Mammary epithelial cell (primary cell): ENCODE measurements at places on chromosomes 16 and 17. TPM values are rescaled to one million over a fixed set of nuclear protein-coding genes. Genes with fewer than 3 reads are reported as not detected.

- peak; percentile 71 for DNase-seq
These were observed 8.0 kb downstream of the SMG6 start for GRCh38 chr17:2295575-2295974.

- peak; percentile 34 for DNase-seq
These were observed 7.4 kb downstream of the RNF112 start for GRCh38 chr17:19418251-19418992.

- no peak for DNase-seq
These were observed 33.7 kb downstream of the GINS3 start for GRCh38 chr16:58425756-58426494.

- DNase-seq: no peak
These were observed 4.0 kb downstream of the SRCIN1 start for GRCh38 chr17:38601539-38602351.

GRCh38 chr17:8609910-8610309 is 20.6 kb downstream of the MYH10 start:
- DNase-seq: no peak

- DNase-seq: no peak
These were observed 1.8 kb upstream of the CDC42EP4 start for GRCh38 chr17:73313526-73314127.

DNA sequence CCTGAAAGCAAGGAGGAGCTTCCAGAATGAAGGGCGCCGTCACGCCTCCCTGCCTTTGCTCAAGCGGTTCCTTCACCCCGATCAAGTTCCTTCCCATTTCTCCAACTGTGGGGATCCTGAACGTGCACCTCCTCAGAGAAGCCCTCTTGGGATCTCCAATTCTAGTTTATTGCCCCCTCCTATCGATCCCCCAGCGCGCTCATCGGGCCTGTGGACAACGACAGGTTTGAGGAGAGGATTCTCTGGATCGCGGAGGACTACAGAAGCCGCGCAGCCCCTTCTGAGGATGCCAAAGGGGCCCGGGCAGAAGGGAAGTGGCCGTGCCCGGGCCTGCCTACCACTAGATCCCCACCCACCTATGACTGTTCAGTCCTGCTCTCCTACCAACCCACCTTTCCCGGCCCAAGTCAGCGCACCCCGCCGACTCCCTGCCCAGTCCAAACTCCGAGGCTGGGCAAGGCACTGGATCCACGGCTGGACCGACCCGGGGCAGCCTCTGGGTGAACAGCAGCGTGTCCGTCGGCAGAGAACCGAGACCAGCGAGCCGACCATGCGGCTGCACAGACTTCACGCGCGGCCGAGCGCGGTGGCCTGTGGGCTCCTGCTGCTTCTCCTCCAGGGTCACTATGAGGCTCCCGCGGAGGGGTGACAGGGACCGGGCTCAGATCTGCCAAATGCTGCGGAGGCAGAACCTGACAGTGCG is 12.8 kb upstream of the CES3 start:
- peak; percentile 68 for DNase-seq

- DNase-seq: no peak
These were observed 2.7 kb downstream of the CBFA2T3 start for GRCh38 chr16:88974080-88974915.

GRCh38 chr16:79328402-79329165 is 272.0 kb downstream of the MAF start:
- DNase-seq: no peak

Gene CD79B
- polyA plus RNA-seq: 0.73 TPM

GRCh38 chr16:8253718-8254117 is 336.6 kb downstream of the TMEM114 start:
- no peak for DNase-seq

- DNase-seq: no peak
These were observed 13.2 kb downstream of the TRPV3 start for GRCh38 chr17:3544365-3544764.

DNA sequence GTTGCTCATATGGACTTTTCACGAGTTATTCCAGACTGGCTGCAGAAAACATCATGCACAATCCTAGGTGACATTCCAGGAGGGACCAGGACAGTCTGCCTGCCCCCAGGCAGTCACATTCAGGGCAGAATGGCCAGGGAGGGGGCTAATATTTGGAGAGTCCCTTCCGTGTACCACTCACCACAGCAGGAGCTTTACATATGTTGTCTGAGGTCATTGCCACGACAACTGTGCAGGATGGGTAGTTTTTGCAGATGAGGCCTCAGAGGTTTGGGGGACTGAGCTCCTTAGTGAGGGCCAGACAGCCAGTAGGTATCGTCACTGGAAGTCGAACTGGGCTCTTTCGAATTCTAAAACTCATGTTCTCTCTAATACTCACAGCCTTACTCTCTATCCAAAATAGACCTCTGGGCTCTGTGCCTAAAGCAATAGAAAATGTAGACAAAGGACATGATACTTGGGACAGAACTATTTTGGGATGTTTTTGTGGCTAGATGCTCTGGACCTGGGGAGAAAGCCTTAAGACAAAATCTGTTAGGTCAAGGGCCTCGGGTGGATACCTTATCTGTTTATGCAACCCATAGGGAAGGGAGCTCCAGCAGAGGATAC is 338.5 kb downstream of the MAF start:
- no peak for DNase-seq

GRCh38 chr17:68600931-68601564 is at the start of gene FAM20A:
Gene FAM20A (minus strand): TSS chr17:68601367. CDS start chr17:68600666, 701 bp downstream.
- DNase-seq: no peak

DNA sequence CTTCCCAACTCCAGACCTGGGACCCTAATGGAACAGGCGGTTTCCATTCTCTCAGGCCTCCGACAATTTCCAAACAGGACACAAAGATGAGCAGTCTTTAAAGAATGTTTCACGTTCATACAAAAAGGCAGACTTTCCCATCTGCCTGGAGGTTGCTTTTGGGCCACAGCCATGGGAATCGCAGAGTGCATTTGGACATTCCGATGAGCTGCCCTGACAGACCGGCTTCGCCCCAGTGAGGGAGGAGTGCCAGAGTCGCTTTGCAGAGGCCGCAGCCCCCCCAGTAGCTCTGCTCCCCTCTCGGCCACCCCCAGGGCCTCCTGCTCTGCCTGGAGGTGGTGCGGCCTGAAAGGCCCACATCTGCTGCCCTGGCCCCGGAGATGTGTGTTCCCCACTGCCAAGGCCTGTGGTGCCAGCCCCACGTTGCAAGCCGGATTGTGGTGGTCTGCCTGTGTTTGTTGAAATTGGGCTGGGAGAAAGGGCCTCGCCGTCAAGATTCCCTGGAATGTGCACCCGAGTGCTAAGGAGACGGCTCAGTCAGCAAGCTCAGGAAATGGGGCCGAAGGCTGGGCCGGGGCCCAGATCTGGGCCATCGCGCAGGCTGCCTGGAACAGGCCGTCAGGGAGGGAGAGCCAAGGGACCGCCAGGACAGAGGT is 89.8 kb downstream of the C16orf95 start:
- no peak for DNase-seq

GRCh38 chr17:4583782-4584100 is 588 bp upstream of the SMTNL2 start:
- no peak for DNase-seq

GRCh38 chr17:47376247-47376646 is 52.5 kb downstream of the EFCAB13 start:
- DNase-seq: no peak

- DNase-seq: peak; percentile 58
These were observed 671 bp downstream of the DGKE start for GRCh38 chr17:56834380-56835263.

DNA sequence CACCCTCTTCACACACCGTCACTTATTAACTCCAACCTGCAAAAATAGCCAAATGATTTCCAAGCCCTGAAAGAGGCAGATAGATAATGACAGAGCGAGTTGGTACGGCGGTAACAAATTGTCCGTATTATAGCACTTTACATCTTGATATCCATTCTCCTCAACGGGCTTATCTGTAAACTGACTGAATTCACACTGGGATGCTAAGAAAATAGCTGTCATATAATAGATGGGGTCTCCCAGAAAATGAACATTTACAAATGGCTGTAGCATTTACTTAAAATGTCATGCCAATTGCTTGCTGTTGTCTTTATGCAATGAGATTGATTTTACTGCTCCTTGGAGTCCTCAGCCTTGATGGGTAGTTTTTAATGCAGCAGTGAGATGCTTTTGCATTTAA is 225.8 kb upstream of the SDK2 start:
- no peak for DNase-seq

Gene BAHCC1
- 1.6 TPM for polyA plus RNA-seq

Gene CD7
- not detected for polyA plus RNA-seq

- peak; percentile 54 for DNase-seq
These were observed 5.9 kb downstream of the FAHD1 start for GRCh38 chr16:1832838-1833454.

GRCh38 chr17:62971853-62972252 is 5.8 kb downstream of the TANC2 start:
- DNase-seq: no peak

- DNase-seq: peak; percentile 47
These were observed at the start of gene PIEZO1 for GRCh38 chr16:88785106-88785924. Gene PIEZO1 (minus strand): TSS chr16:88785220. CDS start chr16:88784964, 256 bp downstream.

GRCh38 chr17:4786516-4786915 is 352 bp upstream of the VMO1 start:
- no peak for DNase-seq
